ENCODE measurements at places on chromosomes 2 and 18. TPM values are rescaled to one million over a fixed set of nuclear protein-coding genes. Genes with fewer than 3 reads are reported as not detected.

RAB31 gene
- 0.78 TPM for total RNA-seq

LRP1B gene
- not detected for total RNA-seq

NEURL3 gene
- total RNA-seq = not detected

STPG4 gene
- not detected for total RNA-seq

MAPK4 gene
- not detected for total RNA-seq

Data from activated naive CD8-positive, alpha-beta T cell treated with anti-CD3 and anti-CD28 coated beads for 36 hours (primary cell).